ENCODE measurements at places on chromosomes 16 and 17.

GRCh38 chr17:72697602-72698146 is 394.8 kb downstream of the SLC39A11 start:
- DNase-seq: no peak

DNA sequence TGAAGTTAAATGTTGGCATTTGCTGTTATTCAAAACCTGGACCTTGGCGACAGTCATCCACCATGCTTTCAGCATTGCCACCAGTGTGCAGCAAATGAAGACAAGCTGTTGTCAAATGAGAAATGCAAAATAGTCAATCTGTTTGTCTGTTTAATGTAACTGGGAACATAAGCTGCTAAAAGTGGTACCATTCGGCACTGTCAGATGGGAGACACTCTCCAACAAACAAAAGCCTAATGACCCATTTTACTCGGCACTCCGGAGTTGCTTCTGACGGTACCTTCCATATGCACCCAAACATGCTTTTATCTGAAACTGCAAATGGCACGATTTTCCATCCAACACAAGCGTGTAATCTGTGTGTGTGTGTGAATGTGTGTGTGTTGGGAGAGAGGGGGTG is 297.8 kb downstream of the MAF start:
- no peak for DNase-seq

- DNase-seq: no peak
Measured at GRCh38 chr16:88907768-88908167, 41.3 kb upstream of the PABPN1L start.

DNA sequence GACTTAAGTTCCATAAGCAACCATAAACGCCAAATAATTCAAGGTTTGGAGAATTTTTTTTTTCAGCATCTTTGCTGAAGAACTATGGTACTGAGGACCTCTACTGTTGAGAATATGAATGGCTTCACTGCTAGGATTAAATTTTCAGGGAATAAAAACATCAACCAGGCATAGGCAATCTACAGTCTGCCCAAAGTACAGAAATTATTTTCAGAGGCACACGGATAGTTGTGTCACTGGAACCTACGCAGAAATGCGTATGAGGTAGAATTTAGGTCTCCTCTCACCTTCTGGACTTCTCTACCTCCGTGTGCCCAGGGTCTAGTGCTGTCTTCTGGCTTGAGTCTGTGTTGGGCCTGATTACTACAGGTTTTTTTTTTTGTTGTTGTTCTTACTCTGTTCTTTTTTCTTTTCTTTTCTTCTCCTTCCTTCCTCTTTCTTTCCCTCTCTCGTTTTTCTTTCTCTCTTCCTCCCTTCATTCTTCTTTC is 39.7 kb downstream of the NACA2 start:
- DNase-seq: no peak

- no peak for DNase-seq
Measured at GRCh38 chr16:24753000-24753399, 23.5 kb downstream of the TNRC6A start.
